ENCODE measurements at places on chromosomes 4 and X. TPM values are rescaled to one million over a fixed set of nuclear protein-coding genes. Genes with fewer than 3 reads are reported as not detected.

The MAP3K15 gene
- 7.6 TPM for polyA plus RNA-seq

DNA sequence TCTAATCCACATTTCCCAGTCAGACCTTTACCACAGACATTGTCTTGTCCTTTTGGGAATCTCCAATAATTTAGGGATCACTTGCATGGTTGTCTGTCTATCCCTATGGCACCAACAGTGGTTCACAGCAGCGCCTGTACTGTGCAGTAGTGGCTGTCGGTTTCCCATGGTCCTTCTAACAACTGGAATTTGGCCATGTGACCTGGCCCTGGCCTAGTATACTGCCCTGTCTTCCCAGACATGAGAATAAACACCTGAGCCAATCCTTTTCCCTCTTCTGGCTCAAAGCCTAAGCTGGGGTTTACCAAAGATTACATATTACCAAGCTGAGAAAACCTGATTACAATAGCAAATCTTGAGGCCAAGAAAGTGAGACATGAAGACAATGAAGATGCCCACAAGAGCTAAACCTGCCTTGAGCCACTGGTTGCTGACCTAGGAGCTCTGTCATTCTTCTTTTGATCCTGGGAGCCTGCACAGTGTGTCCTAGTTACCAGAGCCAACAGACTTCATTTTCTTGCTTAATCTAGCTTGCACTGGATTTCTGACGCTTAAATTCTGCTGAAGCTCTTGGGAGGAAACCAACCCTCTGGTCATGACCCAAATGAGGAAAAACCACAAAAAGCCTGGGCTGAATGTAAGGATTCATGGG lies 92.1 kb downstream of the SCD5 start:
- H3K4me3 ChIP-seq, result no peak overlapping the region
- no peak overlapping the region for H3K27ac ChIP-seq
- peaks cover 25% of the 10 kb centered on the region for H3K4me1 ChIP-seq
- no peaks in the 10 kb centered on the region for H3K36me3 ChIP-seq
- 0 out of 3 replicates have a peak, but pooled peaks cover 3% of the 10 kb centered on the region for H3K27me3 ChIP-seq
- no peak for DNase-seq

DNA sequence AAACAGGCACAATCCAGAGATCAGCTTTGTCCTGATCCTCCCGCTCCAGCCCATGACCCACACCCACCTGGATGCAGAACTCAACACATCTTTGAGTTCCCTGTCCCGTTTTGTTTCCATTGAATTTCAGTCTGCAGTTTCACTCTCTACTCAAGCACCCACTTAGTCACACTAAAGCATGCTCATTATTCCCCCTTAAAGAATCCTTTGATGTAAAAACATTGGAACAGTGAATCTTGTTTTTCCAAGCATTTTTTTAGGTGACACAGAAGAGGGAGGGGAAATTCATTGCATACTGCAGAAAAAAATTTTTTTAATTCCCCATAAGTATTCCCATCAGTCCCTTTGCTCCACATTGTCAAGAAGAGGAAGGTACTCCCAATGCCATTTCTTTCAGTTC lies 249.7 kb upstream of the TTC29 start:
- H3K27me3 ChIP-seq, result no peaks in the 10 kb centered on the region
- no peaks in the 10 kb centered on the region for H3K36me3 ChIP-seq
- H3K27ac ChIP-seq, result no peak overlapping the region
- no peak overlapping the region for H3K4me3 ChIP-seq

DNA sequence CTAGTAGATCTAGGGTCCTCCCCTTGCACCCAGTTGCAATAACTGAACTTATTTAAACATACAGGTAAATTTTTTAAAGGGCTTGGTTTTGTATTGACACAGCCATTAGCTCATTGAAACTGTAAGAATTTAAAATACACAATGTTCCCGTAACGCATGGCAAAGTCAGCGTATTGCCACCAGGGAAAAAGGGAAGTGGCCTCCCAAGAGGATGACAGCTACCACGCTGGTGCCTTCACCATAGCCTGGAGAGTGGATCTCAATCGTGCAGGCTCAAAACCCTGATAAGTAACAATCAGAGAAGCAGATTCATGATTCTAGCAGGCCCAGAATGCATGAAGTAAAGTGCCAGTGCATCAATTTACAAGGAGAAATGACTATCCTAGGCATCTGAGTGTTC lies 49.4 kb upstream of the RELL1 start:
- peaks cover 68% of the 10 kb centered on the region for H3K4me1 ChIP-seq
- DNase-seq, result no peak
- no peak overlapping the region for H3K27ac ChIP-seq
- no peaks in the 10 kb centered on the region for H3K36me3 ChIP-seq
- H3K4me3 ChIP-seq, result no peak overlapping the region
- no peaks in the 10 kb centered on the region for H3K27me3 ChIP-seq
